ENCODE measurements at places on chromosomes 6 and 20.

GRCh38 chr6:34080357-34080756 lies 65.5 kb downstream of the GRM4 start:
- no peak for DNase-seq

DNA sequence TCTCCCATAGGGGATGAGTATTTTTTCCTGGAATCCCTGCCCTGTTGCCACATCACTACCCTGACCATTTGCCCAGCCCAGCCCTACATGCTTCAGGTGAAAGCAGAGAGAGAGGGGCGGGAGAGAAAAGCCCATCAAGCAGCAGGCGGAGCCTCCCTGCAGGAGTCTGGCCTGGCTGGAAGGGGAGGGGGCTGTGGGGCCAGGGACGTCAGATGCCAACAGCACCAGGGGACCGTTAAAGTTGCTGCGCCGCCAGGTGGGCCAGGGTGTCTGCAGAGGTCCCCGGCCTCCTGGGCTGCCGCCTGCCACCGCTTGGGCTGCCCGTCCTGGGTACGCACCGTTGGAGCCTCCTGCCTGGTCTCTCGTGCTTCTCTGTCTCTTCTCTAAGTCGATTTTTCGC lies 757 bp upstream of the R3HDML start:
- no peak for DNase-seq

- DNase-seq: no peak
Observed at GRCh38 chr6:16623731-16624130, 137.5 kb downstream of the ATXN1 start.

DNA sequence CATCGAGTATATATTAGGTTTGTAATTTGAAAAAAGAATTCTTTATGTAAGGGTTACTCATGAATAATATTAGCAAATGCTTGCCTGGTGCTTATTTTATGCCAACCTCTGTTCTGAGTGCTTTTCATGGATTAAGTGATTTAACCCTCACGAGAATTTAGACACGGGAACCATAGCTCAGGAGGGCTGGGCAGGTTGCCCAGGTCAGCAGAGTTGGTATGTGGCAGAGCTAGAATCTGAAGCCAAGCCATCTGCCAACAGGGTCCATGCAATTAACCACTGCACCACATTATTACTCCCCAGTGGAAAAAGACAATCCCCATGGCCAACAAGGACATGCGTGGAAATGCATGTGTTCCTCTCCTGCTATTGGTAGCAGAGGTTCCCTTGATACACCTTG lies 345.6 kb downstream of the CDC5L start:
- DNase-seq: no peak

DNA sequence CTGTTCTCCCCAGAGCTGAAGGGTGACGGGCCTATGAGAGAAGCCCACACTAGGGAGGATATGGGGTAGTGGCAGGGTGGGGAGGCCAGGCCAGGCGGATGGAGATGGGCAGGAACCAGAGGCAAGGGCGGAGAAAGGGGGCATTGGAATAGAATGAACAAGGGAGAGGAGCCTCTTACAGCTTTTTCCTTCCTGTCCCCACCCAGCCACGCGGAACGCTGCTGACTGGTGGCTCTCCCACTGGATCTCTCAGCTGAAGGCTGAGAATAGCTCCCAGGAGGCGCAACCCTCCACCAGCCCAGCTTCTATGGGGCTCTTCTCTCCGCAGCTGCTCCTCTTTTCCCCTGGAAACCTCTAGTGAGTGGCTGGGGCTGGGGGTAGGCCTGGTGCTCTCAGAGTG lies 10.8 kb downstream of the DLK2 start:
- DNase-seq: no peak

- DNase-seq: no peak
Observed at GRCh38 chr20:11676630-11677287, 240.9 kb upstream of the BTBD3 start.

DNA sequence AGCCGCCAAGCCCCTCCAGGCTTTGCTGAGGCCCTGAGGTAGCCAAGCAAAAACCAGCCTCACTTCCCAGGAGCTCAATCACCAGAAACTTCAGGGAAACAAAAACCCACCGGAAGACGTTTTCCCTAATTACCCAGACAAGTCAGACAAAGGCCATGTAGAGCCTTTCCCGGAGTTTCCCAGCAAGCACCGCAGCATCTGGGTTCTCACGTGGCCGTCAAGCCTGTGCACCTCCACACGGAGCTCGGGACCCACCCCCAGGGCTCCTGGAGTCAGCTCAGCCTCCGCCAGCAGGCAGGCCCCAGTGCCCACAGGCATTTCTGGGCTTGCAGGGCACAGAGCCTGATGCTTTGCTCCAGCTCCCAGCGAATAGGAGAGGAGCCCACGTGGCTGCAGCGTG lies 10.1 kb upstream of the MRGBP start:
- no peak for DNase-seq

GRCh38 chr6:114144887-114145851 lies 174.2 kb upstream of the HDAC2 start:
- no peak for DNase-seq

DNA sequence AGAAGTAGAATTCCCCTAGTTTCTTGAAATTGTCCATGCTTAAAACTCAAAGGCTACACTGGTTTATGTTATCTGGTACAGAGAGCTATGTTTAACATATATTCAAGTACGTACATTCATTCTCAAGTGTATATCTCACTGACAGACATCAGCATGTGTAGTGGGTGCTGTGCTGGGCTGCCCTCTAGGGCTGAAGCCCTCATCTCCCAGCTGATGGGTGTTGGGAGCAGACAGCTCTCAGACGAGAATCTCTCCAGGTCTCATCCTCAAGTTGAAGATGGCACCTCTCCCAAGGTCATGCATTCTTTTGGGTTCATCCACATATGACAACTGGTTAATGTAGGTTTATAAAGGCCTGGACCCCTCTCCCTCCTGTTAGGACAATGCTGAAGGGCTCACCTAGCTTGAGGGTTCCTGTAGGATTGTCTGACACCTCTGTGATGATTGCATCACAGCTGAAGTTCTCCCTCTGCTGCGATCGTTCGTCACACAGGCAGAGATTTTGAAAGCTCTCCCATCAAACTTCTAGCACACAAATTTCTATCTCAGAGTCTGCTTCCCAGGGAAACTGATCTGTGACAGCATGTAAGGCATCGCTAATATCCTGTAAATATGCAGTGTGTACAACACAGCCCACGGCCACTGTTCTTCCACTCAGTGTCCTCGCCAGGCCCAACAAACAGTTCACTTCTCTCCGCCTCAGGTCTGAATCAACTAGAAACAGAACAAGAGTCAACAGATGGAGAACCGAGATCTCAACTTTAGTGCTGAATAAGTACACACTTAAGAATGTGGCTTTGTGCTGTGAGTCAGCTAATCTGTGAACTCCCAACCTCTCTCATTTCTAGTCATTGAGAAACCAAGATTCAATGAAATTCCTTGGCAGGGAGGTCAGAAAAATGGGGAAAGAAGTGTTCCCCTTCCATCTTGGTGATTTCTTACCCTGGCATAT lies 43.2 kb downstream of the PREP start:
- DNase-seq: no peak

GRCh38 chr6:22112461-22112860 lies 184.4 kb downstream of the PRL start:
- DNase-seq: no peak
